ENCODE measurements at places on chromosomes 16 and 17. TPM values are rescaled to one million over a fixed set of nuclear protein-coding genes. Genes with fewer than 3 reads are reported as not detected.

Gene ZNF594
- total RNA-seq, result 2.4 TPM

Gene RNF43
- 19.9 TPM for total RNA-seq

Gene TCF25
- total RNA-seq, result 132 TPM

Gene PPP1R1B
- total RNA-seq, result 65.6 TPM

Gene PTX4
- total RNA-seq, result not detected

- no peak for DNase-seq
Observed at GRCh38 chr16:27822996-27823395, 240.5 kb downstream of the GSG1L start.

- DNase-seq, result no peak
Observed at GRCh38 chr17:76645481-76645880, 1.9 kb upstream of the ST6GALNAC1 start.

- no peak for DNase-seq
Observed at GRCh38 chr17:44990994-44991393, 22.9 kb upstream of the C1QL1 start.

GRCh38 chr16:53156516-53156915 lies 101.7 kb downstream of the CHD9 start:
- no peak for DNase-seq

- DNase-seq, result no peak
Observed at GRCh38 chr17:79902146-79902791, 63.0 kb upstream of the CBX4 start.

Measured in lower leg skin (tissue), 4 donors.